Heart right ventricle (tissue), 16 donors: ENCODE measurements at places on chromosomes 5 and 9. TPM values are rescaled to one million over a fixed set of nuclear protein-coding genes. Genes with fewer than 3 reads are reported as not detected.
A peak's percentile ranks its signal among the peaks of the same experiment; 100 is the strongest.

- H3K27me3 ChIP-seq, result no peaks in the 10 kb centered on the region
- no peak for DNase-seq
- no peak overlapping the region for H3K4me3 ChIP-seq
- H3K36me3 ChIP-seq, result no peaks in the 10 kb centered on the region
- H3K27ac ChIP-seq, result no peak overlapping the region
Measured at GRCh38 chr9:111978616-111979015, 82.0 kb downstream of the UGCG start.

DNA sequence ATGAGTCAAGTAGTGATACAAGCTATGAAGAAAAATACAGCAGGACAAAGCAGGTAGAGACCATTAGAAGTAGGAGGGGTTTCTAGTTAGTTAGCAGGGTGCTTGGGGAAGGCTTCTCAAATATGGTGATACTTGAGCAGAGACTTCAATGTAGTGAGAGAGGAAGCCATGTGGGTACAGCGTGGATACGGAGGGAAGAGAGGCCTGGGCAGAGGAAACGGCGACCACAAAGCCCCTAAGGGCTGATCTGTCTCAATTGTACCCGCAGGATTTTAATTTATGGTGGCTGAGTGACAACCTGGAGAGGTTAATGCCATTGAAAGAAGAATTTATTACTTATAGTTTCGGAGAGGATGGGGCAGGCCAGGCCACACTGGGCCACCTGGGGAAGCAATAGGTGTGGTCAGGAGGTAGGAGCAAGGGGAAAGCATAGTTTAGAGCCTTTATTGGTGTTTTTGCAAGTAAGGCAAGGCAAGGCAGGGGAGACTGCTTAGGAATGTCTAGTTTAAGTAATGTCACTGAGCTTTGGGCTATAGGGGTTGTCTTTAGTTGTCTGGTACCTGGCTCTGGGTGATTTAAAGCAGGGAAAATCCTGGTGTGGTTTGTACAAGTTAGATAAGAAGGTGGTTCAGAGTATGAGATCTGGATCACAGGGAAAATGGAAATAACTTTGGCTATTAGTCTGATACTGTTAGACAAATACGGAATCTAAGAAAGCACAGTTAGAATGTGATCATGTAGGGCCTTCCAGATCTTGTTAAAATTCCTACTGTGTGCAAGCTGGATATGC lies 42.6 kb downstream of the GCNT4 start:
- H3K4me1 ChIP-seq, result no peaks in the 10 kb centered on the region
- no peak overlapping the region for H3K4me3 ChIP-seq
- no peaks in the 10 kb centered on the region for H3K27me3 ChIP-seq
- no peak overlapping the region for H3K27ac ChIP-seq
- no peaks in the 10 kb centered on the region for H3K36me3 ChIP-seq

Gene FAM193B
- 201 TPM for polyA plus RNA-seq

DNA sequence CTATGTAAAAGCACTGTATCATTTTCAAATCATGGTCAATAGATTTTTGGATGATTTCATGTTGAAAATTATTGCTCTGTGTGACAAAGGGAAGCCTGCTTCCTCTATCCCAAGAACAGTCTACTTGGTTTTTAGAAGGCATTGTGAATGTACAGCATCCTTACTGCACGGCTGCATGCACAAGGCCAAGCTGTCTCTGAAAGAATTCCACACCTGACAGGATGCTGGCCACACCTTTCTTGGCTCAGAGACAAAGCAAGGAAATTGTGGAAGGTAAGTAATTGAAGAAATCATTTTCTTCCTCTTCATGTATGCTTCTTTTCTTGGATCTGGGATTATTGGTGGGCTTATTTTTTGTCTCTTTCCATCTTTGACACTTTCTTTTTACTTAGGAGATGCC lies 53.7 kb upstream of the VCAN start:
- H3K4me1 ChIP-seq, result no peaks in the 10 kb centered on the region
- no peaks in the 10 kb centered on the region for H3K36me3 ChIP-seq
- H3K27me3 ChIP-seq, result no peaks in the 10 kb centered on the region
- no peak for DNase-seq

- peaks cover 6% of the 10 kb centered on the region for H3K4me1 ChIP-seq
- peaks cover 6% of the 10 kb centered on the region for H3K36me3 ChIP-seq
- no peaks in the 10 kb centered on the region for H3K27me3 ChIP-seq
- no peak overlapping the region for H3K27ac ChIP-seq
- no peak overlapping the region for H3K4me3 ChIP-seq
- no peak for DNase-seq
Measured at GRCh38 chr9:113967380-113967779, 91.3 kb downstream of the ZNF618 start.

Gene SLIT3
- 2.0 TPM for polyA plus RNA-seq

DNA sequence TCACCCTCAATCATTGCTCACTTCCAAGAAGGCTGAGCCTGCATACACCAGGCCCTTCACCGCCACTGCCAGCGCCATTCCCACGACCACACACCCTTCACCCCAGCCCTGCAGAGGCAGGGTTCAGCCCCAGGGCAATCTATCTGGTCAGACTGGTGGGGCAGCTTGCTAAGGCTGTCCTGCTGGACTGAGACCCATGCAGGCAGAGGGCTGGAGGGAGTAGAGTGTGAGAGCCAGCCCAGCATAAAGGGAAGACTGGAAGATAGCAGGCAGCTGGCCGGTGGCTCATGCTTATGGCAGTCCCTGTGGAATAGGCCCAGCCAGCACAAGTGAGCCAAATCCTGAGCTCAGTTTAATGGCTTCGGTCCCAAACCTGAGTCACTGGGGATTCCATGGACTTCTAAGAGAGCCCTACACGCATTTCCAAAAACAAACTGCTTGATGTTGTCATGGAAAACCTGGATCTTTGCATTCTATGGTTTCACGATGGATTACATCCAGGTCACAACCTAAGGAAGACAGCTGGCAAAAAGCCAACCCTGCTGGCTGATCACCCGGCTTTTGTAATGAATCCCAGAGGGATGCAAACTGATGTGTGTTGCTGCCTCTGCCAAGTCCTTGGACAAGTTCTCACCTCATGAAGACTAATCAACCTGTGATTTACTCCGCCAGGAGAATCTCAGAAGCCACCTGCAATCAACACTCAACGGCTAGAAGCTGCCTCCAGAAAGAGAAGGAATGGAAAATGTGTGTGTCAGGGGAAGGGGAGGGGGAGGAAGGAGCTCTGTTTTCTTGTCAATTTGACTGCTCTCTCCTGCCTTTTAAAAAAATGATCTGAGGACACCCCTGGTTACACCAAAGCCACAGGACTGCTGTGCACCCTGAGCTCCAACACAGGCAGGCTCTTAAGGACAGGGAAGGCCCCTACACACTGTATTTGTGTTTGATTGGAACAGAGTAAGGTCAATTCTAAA lies 143.6 kb downstream of the LHFPL2 start:
- no peaks in the 10 kb centered on the region for H3K27me3 ChIP-seq
- H3K27ac ChIP-seq, result peak overlapping the region; percentile 59
- H3K4me3 ChIP-seq, result no peak overlapping the region

Gene IFNK
- not detected for polyA plus RNA-seq

- H3K36me3 ChIP-seq, result no peaks in the 10 kb centered on the region
- H3K27ac ChIP-seq, result no peak overlapping the region
- peaks cover 7% of the 10 kb centered on the region for H3K4me1 ChIP-seq
- H3K4me3 ChIP-seq, result no peak overlapping the region
- H3K27me3 ChIP-seq, result no peaks in the 10 kb centered on the region
Measured at GRCh38 chr5:76642390-76643040, 19.3 kb upstream of the F2RL2 start.

Gene PCDHA4
- polyA plus RNA-seq, result not detected

DNA sequence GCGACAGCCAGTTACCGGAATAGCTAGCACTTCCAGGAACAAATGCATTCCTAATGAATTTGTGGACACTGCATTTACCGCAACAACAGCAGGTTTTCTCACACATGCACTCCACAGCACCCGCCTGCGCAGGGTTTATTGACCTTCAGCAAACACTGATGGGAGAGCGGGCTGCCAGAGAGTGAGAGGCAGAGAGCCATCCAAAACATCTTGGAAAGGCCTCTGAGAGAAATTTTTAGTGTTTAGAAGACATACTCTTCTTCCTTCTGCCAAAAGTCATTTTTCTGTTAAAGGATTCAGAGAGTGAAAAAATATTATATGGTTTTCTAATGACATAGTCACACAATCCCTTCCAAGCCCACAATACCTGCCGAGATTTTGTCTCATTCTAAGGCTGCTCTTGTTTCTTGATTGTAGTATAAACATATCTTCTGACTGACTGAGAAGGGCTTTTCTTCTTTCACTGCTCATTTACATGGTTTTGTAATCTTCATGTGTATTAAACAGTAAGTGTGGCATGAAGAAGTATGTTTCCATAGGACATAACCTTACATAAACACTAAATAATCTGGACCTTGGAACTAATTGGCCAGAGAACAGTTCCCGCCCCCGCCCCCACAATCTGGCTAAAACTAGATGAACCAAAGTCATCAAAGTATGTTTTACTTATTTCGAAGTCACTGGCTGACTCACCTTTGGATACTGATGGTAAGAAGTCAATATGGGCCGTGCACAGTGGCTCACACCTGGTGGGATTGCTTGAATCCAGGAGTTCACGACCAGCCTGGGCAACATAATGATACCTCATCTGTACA lies 432.5 kb upstream of the MEF2C start:
- no peaks in the 10 kb centered on the region for H3K36me3 ChIP-seq
- peaks cover 8% of the 10 kb centered on the region for H3K4me1 ChIP-seq
- no peak for DNase-seq
- H3K27me3 ChIP-seq, result no peaks in the 10 kb centered on the region
- H3K27ac ChIP-seq, result no peak overlapping the region

Gene AQP3
- 9.2 TPM for polyA plus RNA-seq

DNA sequence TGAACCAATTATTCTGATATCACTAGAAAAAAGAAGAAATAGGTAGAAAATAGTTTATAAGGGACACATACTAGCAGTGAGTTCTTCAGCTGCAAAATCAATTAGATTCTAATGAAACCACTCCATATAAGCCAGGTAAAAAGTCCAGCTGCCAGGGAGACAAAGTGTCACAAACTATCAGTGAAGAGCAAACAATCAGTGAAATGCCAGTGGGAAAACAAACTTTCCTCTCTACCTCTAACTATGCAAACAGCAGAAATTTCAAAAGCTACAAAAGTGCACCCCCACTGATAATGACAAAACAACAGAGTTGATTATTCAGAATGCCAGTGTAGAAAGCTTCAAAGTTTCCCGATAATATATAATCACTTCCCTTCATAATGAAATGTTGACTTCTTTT lies 637.2 kb upstream of the ITGA1 start:
- no peaks in the 10 kb centered on the region for H3K27me3 ChIP-seq
- no peaks in the 10 kb centered on the region for H3K36me3 ChIP-seq
- H3K27ac ChIP-seq, result no peak overlapping the region

Gene STC2
- 4.6 TPM for polyA plus RNA-seq

DNA sequence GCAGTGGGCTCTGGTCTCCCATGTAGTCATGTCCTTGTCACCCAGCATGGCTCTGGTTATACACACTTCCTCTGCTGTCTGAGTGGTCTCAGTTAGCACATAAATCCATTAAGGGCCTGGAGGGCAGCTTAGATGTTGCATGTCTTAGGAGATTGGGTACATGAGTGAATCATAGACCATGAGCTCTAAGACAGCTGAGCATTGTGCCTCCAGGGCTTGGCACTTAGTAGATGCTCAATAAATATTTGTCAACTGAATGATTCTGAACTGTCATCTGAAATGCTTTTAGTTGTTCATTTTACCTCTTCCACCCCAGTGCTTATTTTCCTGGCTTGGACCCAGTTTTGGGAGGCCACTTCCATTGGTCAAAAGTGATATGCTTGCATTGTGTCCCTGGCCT lies 135.6 kb downstream of the BOD1 start:
- H3K27me3 ChIP-seq, result no peaks in the 10 kb centered on the region
- no peak overlapping the region for H3K4me3 ChIP-seq
- no peak overlapping the region for H3K27ac ChIP-seq
- H3K4me1 ChIP-seq, result peaks cover 7% of the 10 kb centered on the region
- no peaks in the 10 kb centered on the region for H3K36me3 ChIP-seq
- DNase-seq, result no peak

Gene RAB3C
- polyA plus RNA-seq, result 1.4 TPM

- no peak overlapping the region for H3K4me3 ChIP-seq
- H3K27me3 ChIP-seq, result no peaks in the 10 kb centered on the region
- no peaks in the 10 kb centered on the region for H3K36me3 ChIP-seq
Measured at GRCh38 chr5:164303646-164304215, 798.3 kb downstream of the MAT2B start.

Gene PCDHB4
- 0.51 TPM for polyA plus RNA-seq

Gene NKD2
- 5.3 TPM for polyA plus RNA-seq

- no peak overlapping the region for H3K4me3 ChIP-seq
- H3K36me3 ChIP-seq, result no peaks in the 10 kb centered on the region
- no peak for DNase-seq
- no peaks in the 10 kb centered on the region for H3K27me3 ChIP-seq
- no peaks in the 10 kb centered on the region for H3K4me1 ChIP-seq
- H3K27ac ChIP-seq, result no peak overlapping the region
Measured at GRCh38 chr5:14263113-14263512, 120.0 kb downstream of the TRIO start.

DNA sequence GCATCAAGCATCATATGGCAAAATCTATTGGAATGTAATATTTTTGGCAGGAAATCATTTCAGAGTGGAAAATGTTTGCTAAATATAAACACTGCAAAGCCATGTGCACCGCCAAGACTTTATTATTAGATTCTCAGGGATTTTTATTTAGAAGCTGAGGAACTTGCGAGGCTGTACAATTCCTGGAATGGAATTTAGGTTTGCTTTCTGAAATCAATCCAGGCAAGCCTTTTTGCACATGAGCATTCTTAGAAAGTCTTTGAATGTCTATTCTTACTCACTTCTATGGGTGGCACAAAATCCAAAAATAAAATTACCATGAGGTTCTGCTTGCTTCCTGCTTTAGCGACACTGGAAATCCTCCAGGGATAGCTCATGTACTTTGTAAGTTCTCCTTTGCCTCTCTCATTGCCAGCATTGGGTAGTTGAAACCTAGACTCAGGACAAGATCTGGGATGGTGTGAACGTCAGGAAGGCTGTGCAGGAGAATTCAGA lies 71.5 kb upstream of the PALM2AKAP2 start:
- no peaks in the 10 kb centered on the region for H3K27me3 ChIP-seq
- no peaks in the 10 kb centered on the region for H3K36me3 ChIP-seq
- H3K27ac ChIP-seq, result peak overlapping the region; percentile 83
- no peak for DNase-seq
- H3K4me3 ChIP-seq, result no peak overlapping the region

GRCh38 chr9:2317591-2317990 lies 302.4 kb downstream of the SMARCA2 start:
- DNase-seq, result no peak
- H3K4me3 ChIP-seq, result no peak overlapping the region
- no peak overlapping the region for H3K27ac ChIP-seq
- H3K4me1 ChIP-seq, result no peaks in the 10 kb centered on the region
- no peaks in the 10 kb centered on the region for H3K27me3 ChIP-seq
- no peaks in the 10 kb centered on the region for H3K36me3 ChIP-seq
